Stimulated activated CD8-positive, alpha-beta memory T cell treated with anti-CD3 and anti-CD28 coated beads, Interleukin-15, amount 100 ng/mL, for 4 hours (primary cell): ENCODE measurements at places on chromosomes 2 and 18.

DNA sequence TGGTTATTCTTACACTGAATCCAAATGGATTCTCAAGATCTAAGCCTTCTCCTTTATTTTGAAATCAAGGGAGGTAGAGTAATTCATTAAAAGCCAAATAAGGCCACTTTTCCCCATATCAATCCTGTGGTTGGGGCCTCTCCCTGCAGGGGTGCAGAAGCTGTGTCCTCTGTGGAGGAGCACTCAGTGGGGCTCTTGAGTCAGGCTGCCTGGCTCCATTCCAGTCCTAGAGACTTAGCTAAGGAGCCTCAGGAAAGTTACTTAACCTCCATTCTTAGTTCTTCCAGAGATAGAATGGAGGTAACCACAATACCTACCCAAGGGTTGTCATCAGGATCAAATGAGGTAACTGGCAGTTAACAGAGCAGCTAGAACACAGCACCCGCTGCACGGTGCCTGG is 564.3 kb downstream of the CMPK2 start:
- no peak for DNase-seq

DNA sequence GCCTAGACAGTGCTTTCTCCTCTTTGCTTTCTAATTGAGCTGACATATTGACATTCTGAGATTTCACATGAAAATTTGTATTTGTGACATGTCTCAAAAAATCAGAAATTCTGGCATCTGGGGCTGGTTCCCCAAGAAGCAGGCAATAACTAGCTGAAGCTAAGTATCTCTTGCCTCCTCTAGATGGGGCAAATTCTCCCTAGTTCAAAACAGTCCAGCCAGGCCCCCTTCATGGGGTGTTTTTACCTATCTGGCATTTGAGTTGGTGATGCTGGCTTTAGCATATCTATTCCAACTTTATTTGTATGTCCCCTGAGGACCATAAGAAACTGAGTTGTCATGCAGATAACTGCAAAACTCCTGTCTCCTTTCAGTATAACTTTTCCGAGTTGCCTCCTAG is 39.9 kb downstream of the ARHGAP15 start:
- no peak for DNase-seq

- DNase-seq: no peak
These were observed 53.2 kb upstream of the ARL4C start for GRCh38 chr2:234550056-234550455.

GRCh38 chr2:133908171-133908570 is 339.9 kb upstream of the NCKAP5 start:
- no peak for DNase-seq

- no peak for DNase-seq
These were observed 58.3 kb downstream of the SEPTIN10 start for GRCh38 chr2:109555346-109555900.
